ENCODE measurements at places on chromosomes 16 and 17.

DNA sequence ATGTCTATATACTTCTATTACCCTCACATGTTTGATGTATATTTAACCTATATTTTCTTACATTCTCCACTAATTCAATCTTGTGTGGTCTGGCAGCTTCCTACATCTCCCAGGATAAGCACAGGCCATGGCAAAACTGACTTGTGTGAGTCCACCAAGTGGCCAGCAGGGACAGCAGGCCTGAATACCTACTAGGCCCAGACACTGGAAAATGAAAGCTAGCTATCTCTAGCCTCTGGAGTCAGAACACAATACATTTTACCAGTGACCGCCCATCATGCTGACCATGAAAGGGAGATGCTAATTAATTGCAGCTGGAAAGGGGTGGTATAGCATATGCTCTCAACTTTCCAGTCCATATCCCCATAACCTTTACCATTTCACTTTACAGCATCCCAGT, 132.3 kb downstream of the PCTP start:
- DNase-seq: no peak

- peak; percentile 98 for DNase-seq
These were observed 10.3 kb downstream of the ZNF771 start for GRCh38 chr16:30417529-30418349.

- DNase-seq: no peak
These were observed 2.2 kb downstream of the TMEM204 start for GRCh38 chr16:1535391-1536291.

- DNase-seq: no peak
These were observed 7.9 kb upstream of the SLFN14 start for GRCh38 chr17:35568561-35568960.

- peak; percentile 75 for DNase-seq
These were observed at the start of gene CSNK2A2 for GRCh38 chr16:58198022-58198683. Gene CSNK2A2, minus strand, starts transcription at chr16:58198106. Its CDS starts 370 bp downstream, at chr16:58197736.

GRCh38 chr16:28140788-28141618, 70.8 kb downstream of the XPO6 start:
- peak; percentile 79 for DNase-seq

DNA sequence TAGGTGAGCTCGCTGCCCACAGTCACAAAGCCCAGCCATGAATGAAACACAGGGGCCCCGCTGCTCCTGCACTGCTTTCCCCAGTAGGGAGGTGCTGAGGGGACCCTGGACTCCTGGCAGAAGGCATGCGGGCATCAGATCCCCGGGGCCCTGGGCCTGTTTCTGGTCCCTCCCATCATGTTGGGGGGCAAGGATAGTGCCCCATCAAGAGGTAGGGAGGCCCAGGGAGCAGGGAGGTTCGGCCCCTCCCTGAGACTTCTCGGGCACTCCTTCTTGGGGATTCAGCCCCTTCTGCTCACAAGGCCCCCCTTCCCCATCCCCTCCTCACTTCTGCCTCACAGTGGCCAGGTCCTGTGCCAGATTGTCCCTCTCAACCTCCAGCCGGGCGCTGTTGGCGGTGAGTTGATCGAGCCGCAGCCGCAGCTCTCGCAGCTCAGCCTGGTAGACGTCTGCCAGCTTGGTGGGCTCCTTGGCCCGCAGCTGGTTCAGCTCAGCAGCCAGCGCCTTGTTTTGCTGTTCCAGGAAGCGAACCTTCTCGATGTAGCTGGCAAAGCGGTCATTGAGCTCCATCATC, 515 bp downstream of the GFAP start:
- no peak for DNase-seq

GRCh38 chr16:1054660-1055556, 17.6 kb upstream of the SSTR5 start:
- peak; percentile 12 for DNase-seq

GRCh38 chr16:89293276-89294143, 76.0 kb downstream of the ZNF778 start:
- no peak for DNase-seq
